ENCODE measurements at places on chromosomes 5 and 9.

DNA sequence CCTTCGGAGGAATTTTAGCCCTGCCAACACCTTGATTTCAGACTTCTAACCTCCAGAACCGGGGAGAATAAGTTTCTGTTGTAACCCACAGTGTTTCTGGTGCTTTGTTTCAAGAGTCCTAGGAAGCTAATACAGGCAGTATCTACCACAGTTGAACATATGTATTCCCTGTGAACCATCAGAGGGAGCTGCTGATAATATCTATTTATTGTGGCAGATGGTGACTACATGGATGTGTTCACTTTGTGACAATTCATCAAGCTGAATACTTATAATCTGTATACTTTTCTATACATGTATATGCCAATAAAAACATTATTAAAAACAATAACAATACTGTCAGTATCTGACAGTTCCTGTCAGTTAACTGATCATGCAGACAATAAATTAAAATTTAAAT lies 137.2 kb upstream of the GNA14 start:
- DNase-seq, result no peak

DNA sequence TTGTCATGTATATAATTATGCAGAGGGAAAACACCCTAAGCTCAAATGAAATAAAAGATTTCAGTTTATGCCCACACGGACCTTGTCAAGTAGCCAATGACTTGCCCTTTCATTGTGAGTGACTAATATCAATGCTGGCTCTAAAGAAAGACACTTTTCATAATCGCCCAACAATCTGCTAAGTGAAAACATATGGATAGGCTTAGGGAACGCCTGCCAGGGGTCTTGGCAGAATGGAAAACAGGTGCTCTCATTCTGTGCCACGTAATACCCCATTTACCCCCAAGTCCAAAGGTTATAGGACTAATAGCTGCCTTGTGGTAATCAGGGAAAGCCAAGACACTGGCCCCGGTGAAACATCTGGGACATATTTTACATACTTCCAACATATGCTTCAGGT lies 157.7 kb downstream of the SLF1 start:
- no peak for DNase-seq

GRCh38 chr9:123739387-123739786 lies 190.5 kb downstream of the DENND1A start:
- DNase-seq, result no peak

GRCh38 chr5:171429543-171429910 lies 10.1 kb downstream of the FGF18 start:
- DNase-seq, result no peak

DNA sequence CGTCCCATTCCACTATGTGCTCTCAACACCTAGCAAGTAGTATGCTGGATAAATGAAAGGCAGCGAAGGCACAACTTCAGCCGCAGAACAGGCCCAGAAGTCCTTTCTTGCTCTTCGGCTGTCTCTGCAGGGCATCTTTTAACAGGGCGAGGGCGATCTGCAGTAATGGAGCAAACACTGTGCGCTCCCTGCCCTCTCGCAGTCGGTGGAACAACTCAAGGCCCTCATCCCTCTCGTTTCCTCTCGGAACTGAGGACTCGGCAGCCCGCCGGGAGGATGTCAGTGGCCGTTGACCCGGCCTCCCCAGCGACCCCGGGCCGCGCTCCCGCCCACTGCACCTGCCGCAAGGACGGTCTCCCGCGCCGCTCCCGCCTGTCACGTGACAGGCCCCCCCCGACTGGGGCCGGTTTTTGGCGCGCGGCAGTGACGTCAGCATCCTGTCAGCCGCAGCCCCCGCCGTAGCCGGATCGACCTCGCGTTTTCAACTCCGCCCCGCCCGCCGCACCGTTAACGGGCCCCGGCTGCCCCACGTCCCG lies 1.1 kb downstream of the ZNF367 start:
- peak; percentile 89 for DNase-seq

DNA sequence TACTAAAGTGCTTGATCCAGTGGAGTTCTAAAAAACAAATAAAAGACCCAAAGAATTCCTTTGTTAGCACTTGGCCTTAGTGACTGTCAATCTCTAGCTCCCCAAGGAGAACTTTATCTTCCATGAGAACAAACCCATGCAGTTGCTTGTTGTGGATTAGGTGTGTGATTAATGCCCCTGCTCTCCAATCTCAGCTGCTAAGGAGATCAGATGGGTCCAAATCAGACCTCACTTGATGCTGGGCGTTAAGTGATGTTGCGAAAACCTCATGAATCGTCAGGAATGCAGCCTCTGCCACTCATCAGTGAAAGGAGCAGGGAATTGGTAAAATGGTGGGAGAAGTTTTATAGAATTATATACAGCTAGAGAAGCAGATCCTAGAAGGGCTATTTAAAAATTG lies 133.7 kb downstream of the DMAC1 start:
- DNase-seq, result no peak

DNA sequence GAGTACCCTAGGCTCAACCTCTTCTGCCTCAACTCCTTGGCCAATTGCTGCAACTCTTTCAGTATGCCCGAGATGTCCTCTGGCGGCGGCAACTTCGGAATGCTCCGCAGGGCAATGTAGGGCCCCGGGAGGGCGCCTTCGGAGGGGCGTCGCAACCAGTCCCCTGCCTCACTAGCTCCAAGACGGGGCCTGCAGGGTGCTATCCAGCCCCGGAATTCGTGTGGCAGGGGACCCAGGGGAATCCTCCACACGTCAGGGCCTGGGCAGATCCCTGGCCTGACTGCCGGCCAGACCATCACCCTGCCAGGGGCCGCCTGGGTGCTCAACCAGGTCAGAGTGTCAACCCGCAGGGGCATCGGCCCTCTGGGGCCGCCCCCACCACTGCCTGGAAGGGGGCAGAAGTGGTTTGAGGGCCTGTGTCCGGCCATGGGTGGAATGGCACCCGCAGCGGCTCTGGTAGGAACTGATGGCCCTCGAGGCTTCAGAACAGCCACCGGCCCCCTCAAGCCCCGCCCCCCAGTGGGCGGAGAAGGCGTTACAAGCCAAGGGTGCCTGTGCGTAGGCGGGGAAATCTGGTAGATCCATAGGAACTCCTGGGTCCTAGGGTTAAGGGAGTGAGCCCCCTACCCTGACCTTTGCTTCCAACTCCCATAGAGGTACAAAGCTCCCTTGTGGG lies at the start of gene POU5F2:
Gene POU5F2, minus strand, starts transcription at position 465 of the 676 bp plus-strand sequence. Its CDS starts 37 bp downstream, at position 428.
- no peak for DNase-seq

GRCh38 chr5:43400082-43400481 lies 12.1 kb downstream of the CCL28 start:
- no peak for DNase-seq

DNA sequence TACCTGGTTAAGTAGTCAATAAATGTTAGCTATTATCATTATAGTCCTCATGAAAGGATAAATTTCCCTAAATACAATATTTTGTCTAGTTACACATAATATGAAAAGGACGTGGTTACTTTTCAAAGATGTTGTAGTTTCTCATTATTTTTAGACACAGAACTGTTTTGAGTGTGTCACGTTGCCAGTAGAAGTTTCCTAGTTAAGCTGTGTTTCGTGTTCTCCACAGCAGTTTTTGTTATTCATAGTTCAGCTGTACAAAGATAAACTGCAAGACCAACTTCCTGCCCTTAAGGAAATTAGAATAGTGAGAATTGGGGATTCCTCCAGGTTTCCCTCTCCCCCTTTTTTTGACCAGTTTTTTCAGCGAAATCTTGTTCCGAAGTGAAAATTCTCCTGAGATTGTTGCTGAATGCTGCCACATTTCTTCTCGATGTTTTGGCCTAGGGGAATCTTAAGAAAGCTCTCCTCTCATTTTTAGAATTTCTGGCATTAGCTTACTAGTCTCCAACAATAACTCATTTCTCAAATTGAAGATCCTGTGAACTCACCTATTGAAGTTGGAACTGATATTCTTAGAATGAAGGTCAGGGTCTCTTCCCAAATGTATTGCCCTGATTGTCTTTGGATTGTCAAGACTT lies 176.1 kb downstream of the PAM start:
- DNase-seq, result no peak

DNA sequence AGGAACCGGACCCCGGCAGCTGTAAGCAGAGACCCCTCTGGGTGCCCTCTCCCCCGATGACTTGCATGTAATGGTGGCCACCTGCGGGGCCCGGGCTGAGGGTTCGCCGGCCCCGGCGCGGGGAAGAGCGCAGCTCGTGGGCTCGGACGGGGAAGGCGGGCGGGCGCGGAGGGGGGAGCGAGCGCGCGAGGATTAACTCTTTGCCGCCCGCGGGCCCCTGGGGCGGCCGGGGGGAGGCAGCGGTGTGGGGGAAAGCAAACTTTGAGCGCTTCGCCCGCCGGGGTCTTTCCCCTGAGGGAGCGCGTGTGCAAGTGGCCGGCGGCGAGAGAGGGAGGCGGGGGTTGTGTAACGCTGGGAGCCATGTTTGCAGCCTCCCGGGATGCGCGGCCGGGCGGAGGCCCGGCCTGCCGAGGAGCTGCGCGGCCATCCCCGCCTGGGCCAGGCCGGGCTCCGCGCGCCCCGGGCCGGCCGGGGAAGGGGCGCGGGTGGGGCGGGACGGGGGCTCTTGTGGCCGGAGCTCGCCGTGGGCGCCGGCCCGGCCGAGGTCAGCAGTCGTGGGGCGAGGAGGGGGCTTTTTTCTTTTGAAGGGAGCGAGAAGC lies 547 bp downstream of the ANP32B start:
- peak; percentile 65 for DNase-seq

DNA sequence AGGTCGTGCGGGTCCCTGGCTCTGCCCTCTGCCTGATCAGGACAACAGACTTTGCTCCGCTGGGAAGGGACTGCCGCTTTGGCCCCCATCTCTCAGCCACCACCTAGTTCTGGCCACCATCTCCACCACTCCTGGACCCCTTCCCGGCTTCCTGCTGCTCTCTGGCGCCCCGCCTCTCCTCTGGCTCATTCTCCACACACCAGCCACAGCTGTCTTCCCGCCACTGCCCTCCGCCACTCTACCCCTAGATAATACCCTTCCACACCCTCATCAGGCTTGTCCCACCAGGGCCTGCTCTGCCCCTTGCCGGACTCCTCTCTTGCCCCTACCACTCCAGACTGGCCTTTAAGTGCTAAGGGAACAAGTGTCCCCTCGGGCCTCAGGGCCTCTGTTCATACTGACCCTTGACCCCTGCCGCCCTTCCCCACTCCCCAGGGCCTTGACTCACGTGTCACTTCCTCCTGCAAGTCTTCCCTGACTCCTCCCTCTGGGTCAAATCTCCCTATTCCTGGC lies 3.0 kb upstream of the CDX1 start:
- DNase-seq, result no peak

- DNase-seq, result peak; percentile 32
Observed at GRCh38 chr5:75678155-75678554, 39.1 kb downstream of the POC5 start.

DNA sequence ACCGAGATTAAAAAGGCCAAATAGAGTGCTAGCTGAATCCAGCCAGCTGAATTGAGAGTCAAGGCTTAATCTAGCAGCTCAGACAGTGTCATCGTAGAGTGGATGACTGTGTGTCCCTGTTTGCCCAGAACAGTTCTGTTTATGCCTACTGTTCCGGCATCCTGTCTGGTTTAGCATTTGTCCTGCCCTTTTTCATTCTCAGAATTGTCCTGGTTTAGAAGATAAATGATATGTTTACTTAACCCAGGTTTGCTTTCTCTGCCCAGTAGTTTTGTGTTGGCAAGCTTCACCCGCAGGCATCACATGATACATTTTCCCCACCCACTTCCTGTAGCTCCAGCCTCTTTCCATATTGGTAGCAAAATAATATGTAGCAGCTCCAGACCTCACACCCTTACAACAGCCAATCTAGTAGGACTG lies 41.3 kb upstream of the ZSWIM6 start:
- no peak for DNase-seq

DNA sequence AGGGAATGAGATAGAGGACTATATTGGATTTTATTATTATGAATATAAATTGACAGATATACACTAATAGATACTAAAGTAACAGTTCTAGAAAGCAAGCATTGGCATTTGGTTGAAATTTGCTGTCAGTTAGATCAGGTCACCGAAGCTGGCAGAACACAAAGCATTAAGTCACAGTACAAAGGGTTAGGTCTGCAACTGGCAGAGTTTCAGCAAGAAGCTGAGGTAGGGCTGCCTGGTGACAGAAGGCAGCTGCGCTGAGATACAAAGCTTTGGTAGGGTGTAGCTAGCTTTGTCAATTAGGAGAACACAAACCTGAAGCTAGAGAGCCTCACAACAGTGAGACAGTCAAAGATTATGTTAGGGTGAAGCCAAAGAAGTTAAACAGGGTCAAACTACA lies 6.3 kb upstream of the CSNK1G3 start:
- DNase-seq, result no peak

DNA sequence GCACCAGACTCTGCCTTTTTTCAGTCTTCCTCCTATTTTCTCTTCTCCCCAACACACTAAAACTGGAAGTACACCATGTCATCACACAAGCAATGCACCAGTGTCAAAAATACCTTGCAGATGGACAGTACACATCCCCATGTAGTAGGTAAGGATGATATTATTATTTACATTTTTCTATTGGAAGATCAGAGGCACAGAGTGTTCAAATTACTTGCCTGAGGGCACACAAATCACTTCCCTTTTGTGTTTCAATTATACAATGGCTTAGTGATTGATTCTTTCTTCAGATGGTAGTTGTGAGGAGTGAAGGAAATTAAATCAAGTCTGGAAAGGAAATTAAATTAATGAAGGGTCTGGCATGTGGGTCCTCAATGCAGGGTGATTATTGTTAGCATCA lies 39.6 kb downstream of the CTSL start:
- no peak for DNase-seq

DNA sequence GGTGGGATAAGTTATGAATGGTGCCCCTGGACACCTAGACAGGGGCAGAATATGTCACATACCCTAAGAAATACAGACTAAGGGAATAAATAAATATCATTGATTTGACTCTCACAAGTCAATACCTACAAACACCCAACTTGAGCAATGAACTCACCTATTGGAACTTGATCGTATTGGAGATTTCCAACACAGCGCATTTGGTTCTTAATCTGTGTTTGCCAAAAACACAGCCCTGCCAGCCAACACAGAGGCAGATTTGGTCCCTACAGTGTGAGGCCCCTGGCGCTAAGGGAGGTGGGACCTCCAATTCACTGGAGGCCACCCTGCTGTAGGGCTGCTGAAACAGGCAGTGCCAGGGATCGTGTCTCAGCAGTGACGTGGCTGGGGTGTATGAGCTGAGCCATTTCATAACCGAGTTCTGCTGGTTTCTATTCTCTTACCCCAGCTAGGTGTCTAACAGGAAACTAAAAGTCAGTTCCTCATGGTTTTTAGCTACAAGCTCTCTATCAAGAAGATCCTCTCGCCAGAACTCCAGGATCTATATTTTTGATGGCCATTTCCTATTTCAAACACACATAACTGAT lies 84.5 kb downstream of the SLC1A1 start:
- DNase-seq, result no peak
